ENCODE measurements at places on chromosomes 4 and X.

- DNase-seq, result no peak
These were observed 61.9 kb downstream of the PRKG2 start for GRCh38 chr4:81152839-81153713.

DNA sequence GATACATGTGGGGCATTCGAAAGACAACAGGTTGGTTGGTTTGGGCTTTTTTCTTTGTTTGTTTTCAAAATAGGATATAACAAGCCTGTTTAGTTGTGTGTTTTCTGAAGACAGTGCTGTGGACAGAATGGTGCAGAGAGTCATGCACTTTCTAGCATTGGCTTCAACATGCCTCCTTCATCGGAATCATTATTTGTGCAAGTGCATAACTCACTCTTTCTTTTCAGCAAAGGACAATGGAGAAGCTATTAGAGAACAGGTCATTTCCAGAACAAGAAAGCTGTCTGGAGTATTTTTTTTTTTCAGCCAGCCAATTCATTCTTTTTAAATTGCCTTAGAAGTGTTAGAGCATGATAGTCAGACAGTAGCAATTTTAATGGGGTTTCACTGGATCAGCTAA lies 225.8 kb downstream of the STK32B start:
- no peak for DNase-seq

- DNase-seq, result no peak
These were observed 92.0 kb upstream of the EMCN start for GRCh38 chr4:100609810-100610209.

GRCh38 chrX:17414027-17414658 lies 39.1 kb downstream of the NHS start:
- no peak for DNase-seq

GRCh38 chr4:147039976-147040575 lies 94.4 kb upstream of the TTC29 start:
- no peak for DNase-seq

- DNase-seq, result no peak
These were observed 145.8 kb downstream of the PRKX start for GRCh38 chrX:3567686-3568085.

- no peak for DNase-seq
These were observed 45.7 kb downstream of the BEND2 start for GRCh38 chrX:18174971-18175370.

GRCh38 chr4:13635286-13635799 lies 7.8 kb upstream of the BOD1L1 start:
- DNase-seq, result no peak

GRCh38 chr4:186067757-186068385 lies 1.1 kb upstream of the TLR3 start:
- peak; percentile 42 for DNase-seq

DNA sequence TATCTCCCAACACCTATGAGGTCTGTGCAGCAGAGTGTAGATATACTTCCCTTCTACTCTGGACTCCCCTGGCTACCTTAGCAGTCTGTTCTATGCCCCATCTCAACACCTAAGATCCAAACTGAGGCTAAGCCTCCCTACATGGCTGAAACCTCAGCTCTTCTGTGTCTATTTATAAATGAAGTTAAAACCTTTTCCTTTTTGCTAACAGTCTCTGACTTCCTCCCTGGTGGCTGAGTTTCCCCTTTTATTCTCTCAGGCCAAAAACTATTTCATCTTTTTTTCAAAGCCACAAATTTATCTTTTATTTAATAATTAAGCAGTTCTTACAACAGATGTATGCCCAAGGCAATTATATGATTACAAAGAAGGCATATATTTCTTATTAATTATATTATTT lies 111.8 kb upstream of the STIM2 start:
- no peak for DNase-seq

GRCh38 chr4:109359040-109359646 lies 56.7 kb upstream of the COL25A1 start:
- DNase-seq, result no peak

- peak; percentile 32 for DNase-seq
These were observed 188.0 kb downstream of the STIM2 start for GRCh38 chr4:27048429-27049238.

Data from GM20000 (cell line).